ENCODE measurements at places on chromosomes 11 and 22. TPM values are rescaled to one million over a fixed set of nuclear protein-coding genes. Genes with fewer than 3 reads are reported as not detected.

The USP2 gene
- 0.61 TPM for total RNA-seq

- no peak for DNase-seq
- H3K36me3 ChIP-seq = peaks cover 4% of the 10 kb centered on the region
- no peak overlapping the region for H3K4me3 ChIP-seq
- no peaks in the 10 kb centered on the region for H3K27me3 ChIP-seq
- H3K4me1 ChIP-seq = no peaks in the 10 kb centered on the region
These were observed 21.7 kb upstream of the BAIAP2L2 start for GRCh38 chr22:38132136-38132535.

The CDC42EP2 gene
- not detected for total RNA-seq

GRCh38 chr11:111836721-111837120 is 34.7 kb downstream of the ALG9 start:
- H3K27ac ChIP-seq = no peak overlapping the region
- peaks cover 15% of the 10 kb centered on the region for H3K4me1 ChIP-seq
- H3K27me3 ChIP-seq = no peaks in the 10 kb centered on the region
- H3K4me3 ChIP-seq = no peak overlapping the region
- H3K36me3 ChIP-seq = peaks cover 26% of the 10 kb centered on the region

- H3K4me3 ChIP-seq = no peak overlapping the region
- no peaks in the 10 kb centered on the region for H3K4me1 ChIP-seq
These were observed 47.1 kb upstream of the PRODH start for GRCh38 chr22:18983120-18983651.

- peak; percentile 92 for DNase-seq
- peaks cover 73% of the 10 kb centered on the region for H3K4me1 ChIP-seq
- peaks cover 36% of the 10 kb centered on the region for H3K36me3 ChIP-seq
- peak overlapping the region; percentile 98 for H3K27ac ChIP-seq
- no peaks in the 10 kb centered on the region for H3K27me3 ChIP-seq
These were observed 2.3 kb downstream of the ADORA2A start for GRCh38 chr22:24429411-24430365.
